ENCODE measurements at places on chromosomes 7 and 10. TPM values are rescaled to one million over a fixed set of nuclear protein-coding genes. Genes with fewer than 3 reads are reported as not detected.

- DNase-seq: no peak
Observed at GRCh38 chr7:2928613-2929311, 84.7 kb upstream of the GNA12 start.

DNA sequence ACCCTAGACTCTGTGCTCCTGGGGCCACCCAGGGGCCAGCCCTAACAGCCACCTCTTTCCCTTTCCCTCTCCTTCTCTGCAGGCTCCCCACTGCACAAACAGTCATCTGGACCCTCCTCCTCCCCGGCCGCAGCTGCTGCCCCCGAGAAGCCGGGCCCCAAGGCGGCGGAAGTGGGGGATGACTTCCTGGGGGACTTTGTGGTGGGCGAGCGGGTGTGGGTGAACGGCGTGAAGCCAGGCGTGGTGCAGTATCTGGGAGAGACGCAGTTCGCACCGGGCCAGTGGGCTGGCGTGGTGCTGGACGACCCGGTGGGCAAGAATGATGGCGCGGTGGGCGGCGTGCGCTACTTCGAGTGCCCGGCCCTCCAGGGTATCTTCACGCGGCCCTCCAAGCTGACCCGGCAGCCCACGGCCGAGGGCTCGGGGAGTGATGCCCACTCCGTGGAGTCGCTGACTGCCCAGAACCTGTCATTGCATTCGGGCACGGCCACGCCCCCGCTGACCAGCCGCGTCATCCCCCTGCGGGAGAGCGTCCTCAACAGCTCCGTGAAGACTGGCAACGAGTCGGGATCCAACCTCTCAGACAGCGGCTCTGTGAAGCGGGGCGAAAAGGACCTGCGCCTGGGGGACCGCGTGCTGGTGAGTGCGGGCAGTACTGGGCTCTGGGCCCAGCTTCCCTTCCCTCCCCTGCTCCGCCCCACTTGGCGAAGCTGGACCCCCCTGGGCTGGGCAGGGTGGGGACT lies 49.3 kb downstream of the CLIP2 start:
- no peak for DNase-seq

- DNase-seq: no peak
Observed at GRCh38 chr10:78802866-78803265, 265.9 kb upstream of the ZMIZ1 start.

DNA sequence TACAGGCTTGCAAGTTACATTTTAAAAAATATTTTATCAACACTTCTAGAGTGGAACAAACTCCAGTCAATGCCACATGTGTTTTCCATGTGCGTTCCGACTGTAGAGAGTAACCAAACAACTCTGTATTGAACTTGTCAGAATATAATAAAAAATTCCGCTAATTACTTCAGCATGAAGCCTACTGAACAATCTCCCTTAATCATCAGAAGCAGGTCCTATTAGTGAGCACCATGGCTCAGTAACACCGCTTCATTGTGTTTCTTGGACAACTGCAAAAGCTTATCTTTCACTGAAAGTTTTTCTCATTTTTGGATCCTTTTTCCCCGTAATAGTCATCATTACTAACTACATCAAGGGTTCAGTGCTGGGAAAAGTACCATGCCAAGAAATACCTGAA lies 117.0 kb downstream of the MKX start:
- no peak for DNase-seq

- no peak for DNase-seq
Observed at GRCh38 chr7:138243430-138243829, 167.2 kb downstream of the AKR1D1 start.

DNA sequence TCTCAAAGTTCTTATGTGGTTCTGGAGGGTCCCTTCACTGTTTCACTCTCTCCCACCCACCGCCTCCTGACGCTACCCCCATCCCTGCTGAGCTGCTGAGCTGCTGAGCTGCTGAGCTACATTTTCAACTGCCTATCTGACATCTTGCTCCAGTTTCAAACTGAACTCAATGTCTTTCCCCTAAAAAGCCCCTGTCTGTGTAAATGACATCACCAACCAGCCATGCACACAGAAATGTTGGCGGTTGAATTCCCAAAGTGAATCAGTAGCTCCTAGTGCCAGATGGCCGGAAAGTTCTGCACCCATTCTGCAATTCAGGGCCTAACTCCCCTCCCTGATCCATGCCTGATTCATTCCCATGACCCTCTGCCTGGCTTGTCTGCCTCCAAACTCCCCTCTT lies 71.2 kb downstream of the WNT2 start:
- no peak for DNase-seq

GRCh38 chr7:55188590-55189138 lies 169.8 kb downstream of the EGFR start:
- no peak for DNase-seq

- no peak for DNase-seq
Observed at GRCh38 chr10:86091216-86091615, 275.4 kb downstream of the GRID1 start.

DNA sequence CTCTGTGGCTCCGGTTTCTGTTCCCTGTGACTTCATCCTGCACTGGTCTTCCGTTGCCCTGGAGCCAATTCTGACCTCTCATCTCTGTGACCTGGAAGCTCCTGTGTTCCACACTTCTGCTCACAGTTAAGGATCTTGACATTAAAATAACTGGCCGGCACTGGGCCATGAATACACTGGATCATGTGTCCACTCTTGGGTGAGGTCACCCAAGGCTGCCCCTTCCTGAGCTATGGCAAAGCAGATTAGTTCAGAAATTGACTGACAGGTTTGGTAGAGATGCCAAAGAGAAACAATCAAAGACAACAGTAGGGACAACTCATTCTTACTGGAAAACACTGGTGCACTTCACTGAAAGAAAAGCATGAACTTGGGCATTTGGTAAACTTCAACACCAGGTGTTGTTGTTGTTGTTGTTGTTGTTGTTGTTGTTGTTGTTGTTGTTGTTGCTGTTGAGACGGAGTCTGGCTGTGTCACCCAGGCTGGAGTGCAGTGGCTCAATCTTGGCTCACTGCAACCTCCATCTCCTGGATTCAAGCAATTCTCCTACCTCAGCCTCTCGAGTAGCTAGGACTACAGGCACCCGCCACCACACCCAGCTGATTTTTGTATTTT lies 36.7 kb upstream of the GRID1 start:
- DNase-seq: no peak

- DNase-seq: no peak
Observed at GRCh38 chr7:36279200-36279925, 110.3 kb upstream of the ANLN start.

DNA sequence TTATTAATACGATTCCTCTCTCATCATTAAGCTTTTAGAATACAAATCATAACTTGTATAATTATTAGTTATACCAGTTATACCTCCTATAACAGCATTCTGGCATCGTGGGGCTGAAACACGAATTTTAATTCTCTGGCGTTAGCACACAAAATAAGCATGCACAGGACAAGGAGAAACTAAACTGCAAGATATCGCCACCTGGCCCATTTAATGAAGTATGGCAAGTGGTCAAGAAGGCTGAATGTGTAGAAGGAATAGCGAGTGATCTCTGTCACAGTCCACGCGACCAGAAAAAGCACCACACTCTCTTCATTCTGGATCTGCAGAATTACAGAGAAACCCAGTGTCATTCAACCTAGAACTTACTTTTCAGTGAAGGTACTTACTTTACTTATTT lies 18.1 kb downstream of the HACD1 start:
- no peak for DNase-seq

DNA sequence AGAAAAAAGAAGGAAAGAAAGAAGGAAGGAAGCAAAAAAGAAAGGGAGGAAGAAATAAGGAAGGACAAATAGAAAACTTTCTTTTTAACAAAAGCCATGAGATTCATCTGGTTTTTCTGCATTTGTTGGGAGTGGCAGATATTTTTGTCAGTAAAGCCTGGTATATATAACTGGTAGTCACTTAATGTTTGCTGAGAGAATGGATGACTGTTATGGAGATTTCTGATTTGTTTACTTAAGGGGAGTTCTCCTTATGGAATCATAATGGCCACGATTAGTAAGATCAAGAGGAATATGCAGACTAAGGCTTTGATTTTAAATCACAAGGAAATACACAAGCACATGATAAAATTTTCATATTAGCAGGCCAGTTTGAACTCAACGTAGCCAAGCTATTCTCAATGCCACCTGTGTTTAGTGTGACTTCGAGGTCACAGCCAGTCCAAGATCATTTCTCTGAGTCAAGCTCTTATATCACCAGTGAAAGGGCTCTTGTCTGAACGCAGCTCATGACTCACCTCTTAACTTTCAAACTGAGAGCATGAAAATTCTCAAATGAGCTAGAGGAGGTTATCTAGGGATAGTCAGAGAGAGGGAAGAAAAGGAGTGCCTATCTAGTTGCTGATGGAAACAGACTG lies 445.1 kb upstream of the ZMIZ1 start:
- DNase-seq: no peak

- DNase-seq: peak; percentile 62
Observed at GRCh38 chr10:31697271-31698180, 231.1 kb downstream of the ARHGAP12 start.

DNA sequence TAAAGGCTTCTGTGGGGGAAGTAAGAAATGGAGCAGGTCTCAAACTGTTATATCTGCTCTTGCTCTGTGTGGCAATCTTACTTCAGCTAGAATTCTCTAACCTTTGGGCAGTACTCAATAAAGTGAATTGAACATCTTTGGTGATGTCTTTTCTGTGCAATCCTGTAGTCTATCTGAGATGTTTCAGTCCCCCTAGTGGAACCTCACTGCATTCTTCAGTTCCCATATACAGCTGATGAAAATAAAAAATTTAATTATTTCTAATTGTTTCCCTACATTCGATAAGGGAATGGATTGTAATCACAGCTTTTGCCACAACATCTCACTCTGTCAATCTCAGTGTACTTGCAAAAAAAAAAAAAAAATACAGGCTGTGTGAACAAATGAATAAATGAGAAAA lies 522.6 kb downstream of the DNAJB9 start:
- DNase-seq: no peak

- no peak for DNase-seq
Observed at GRCh38 chr10:68342909-68343516, 10.3 kb upstream of the PBLD start.

GRCh38 chr7:142587578-142588191 lies 161.6 kb upstream of the PRSS1 start:
- peak; percentile 54 for DNase-seq

DNA sequence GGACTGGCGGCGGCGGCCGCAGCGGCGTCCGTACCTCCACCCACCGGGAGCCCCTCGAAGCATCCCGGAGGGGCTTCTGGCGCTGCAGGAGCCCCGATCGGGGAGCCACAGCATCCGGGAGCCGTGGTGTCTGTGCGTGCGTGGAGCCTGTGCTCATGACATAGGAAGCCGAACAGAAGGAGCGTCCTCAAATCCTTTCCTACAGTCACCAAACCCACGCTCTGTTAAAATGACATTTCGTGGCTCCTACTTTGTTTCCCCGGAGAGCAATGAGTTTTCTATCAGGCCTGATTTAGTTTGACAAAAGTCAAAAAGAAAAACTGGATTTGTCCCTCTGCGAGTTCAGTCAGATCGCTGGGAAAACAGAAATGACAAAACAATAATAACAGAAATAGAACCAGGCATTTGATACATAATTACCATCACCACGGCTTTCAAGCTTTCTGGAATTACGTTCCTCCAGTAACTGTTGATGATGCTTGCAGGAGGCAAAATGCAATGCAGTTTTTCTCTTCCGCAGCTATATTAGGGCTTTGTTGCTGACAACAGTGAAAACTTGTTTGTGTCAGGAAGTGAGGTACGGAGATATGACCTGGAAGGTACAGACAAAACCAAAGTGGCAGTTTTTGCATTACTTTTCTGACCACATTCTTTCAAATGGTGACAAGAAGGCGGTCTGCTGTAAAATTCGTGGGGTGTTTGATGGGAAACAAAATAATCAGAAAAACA lies 219.3 kb upstream of the MKLN1 start:
- DNase-seq: no peak

DNA sequence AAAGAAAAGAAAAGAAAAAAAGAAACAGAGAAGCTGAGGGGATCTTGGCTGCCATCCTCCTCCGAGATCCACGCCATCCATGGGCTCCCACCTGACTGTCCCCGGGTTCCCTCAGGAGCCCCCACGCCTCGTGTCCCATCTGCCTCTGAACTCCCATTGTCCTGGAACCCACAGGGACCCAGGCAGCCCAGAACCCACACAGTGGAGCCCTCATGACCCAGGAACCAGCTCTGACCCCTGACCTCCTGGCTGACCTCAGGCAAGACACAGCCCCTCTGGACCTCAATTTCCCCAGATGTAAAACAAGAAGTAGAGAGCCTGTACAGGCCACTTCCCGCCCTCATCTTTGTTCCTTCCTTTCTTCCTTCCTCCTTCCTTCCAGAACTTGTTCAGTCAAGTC lies 40.4 kb downstream of the RASGEF1A start:
- DNase-seq: no peak

DNA sequence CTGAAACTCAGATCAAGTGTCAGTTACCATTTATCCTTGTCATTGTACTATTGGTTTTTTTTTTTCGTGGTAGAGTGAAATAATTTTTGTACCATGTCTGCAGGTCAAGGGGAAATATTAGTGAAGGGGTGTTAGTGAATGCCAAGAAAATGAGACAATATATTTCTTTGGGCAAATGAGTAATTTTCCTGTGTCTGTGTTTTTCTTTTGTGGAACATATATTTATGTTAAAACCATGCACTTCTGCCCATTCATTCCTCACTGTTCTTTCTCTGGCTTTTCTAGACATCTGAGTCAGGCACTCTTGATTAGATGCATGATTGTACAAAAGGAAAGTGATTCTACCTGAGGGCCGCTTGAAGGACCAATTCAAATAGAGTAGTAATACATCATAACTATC lies 161.6 kb downstream of the BICC1 start:
- no peak for DNase-seq

DNA sequence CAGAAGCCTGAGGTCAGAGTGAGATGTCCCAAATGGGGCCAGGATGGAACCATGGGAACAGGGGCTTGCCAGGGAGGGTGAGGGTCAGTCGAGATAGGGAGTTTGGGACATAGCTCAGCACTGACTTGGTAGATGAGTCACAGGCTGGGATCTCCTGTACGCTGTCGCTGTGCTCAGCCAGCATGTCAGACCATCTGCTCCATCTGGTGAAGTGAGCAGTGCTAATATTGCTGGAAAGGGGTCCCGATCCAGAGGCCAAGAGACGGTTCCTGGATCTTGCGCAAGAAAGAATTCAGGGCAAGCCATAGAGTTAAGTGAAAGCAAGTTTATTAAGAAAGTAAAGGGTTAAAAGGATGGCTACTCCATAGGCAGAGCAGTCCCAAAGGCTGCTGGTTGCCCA lies 505.6 kb downstream of the GALNT17 start:
- DNase-seq: no peak

Gene EPO
- total RNA-seq: 0.93 TPM

Gene ANXA8L1
- total RNA-seq: 0.94 TPM

Gene HABP2
- total RNA-seq: 0.37 TPM

Gene APBB1IP
- total RNA-seq: 2.0 TPM

Gene CPXM2
- 16.0 TPM for total RNA-seq
